Mesothelial cell of epicardium (in vitro differentiated cells): ENCODE measurements at places on chromosomes 1 and 21.

DNA sequence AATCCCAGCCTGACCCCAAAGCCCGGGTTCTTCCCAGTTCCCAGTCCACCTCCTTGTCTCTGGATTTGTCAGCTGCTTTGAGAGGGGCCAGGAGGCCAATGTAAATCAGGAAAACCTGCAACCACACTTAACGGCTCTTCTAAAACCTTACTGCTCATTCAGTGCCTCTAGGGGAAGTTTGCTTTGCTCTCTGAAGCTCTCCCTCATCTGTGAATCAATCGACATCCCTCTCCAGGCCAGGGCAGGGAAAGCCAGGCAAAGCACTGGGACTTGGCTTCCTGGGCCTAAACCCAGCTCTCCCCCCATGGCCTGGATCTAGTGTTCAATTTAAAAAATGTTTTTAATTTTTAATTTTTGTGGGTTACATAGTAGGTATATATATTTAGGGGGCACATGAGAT lies 9.3 kb downstream of the NKAIN1 start:
- no peak overlapping the region for H3K4me3 ChIP-seq
- H3K27me3 ChIP-seq: peaks cover 4% of the 10 kb centered on the region
- H3K36me3 ChIP-seq: no peaks in the 10 kb centered on the region
- DNase-seq: no peak

DNA sequence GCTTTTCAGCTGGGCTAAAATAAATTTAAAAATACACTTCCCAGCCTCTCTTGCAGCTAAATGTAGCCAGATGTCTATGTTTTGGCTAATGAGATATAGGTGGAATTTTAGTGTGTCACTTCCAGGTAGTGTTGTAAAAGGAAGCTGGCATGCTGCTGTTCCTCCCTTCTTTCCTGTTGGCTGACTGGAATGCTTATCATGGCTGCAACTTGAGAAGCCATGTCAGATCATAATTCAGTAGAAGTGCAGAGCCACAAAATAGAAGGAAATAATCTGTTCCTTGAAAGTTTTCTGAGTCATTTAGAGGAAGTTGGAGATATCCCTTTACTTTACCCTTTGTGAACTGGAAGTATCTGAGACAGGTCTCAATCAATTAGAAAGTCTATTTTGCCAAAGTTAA lies 10.9 kb upstream of the RBM15 start:
- DNase-seq: no peak
- H3K36me3 ChIP-seq: no peaks in the 10 kb centered on the region
- H3K4me3 ChIP-seq: no peak overlapping the region
- peaks cover 5% of the 10 kb centered on the region for H3K4me1 ChIP-seq
- no peak overlapping the region for H3K27ac ChIP-seq

DNA sequence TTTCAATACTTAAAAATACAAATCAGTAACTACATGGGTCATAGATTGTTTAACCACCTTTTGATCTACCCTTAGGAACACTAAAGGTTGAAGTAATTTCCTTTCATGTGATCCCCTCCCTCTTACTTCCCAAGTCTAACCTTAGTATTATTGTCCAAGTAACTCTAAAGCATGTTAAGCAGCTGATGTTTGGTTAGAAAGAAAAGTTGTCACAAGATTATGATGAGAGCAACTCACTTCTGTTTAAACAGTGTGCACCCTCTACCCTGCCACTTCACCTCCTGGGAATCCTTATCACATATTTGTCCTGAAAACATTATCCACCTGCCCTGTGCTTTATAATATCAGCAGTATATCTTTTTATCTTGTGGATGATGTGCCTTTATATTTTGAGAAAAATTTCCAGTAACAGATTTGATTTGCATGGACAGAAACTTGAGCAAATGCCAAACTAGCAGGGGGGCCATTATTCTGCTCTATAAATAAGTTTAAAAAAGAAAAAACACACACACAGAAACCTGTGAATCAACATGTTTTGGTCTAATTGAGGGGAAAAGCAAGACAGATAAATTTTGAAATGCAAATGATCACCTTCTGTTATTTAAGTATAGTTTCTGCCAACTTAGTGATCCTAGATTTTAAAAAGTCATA lies 194.3 kb downstream of the RPS6KC1 start:
- no peaks in the 10 kb centered on the region for H3K27me3 ChIP-seq
- H3K4me3 ChIP-seq: no peak overlapping the region
- peaks cover 17% of the 10 kb centered on the region for H3K36me3 ChIP-seq
- DNase-seq: no peak
- H3K27ac ChIP-seq: no peak overlapping the region

- H3K27me3 ChIP-seq: peaks cover 18% of the 10 kb centered on the region
- H3K4me1 ChIP-seq: peaks cover 35% of the 10 kb centered on the region
- H3K36me3 ChIP-seq: no peaks in the 10 kb centered on the region
- no peak overlapping the region for H3K4me3 ChIP-seq
- DNase-seq: no peak
These were observed 10.1 kb downstream of the FTCD start for GRCh38 chr21:46145159-46145839.

- peaks cover 6% of the 10 kb centered on the region for H3K4me1 ChIP-seq
- H3K27me3 ChIP-seq: no peaks in the 10 kb centered on the region
- DNase-seq: no peak
- H3K36me3 ChIP-seq: no peaks in the 10 kb centered on the region
These were observed 121.5 kb downstream of the PLD5 start for GRCh38 chr1:242402956-242403355.

GRCh38 chr1:230427094-230427876 lies 1.2 kb upstream of the PGBD5 start:
- H3K27me3 ChIP-seq: peaks cover 50% of the 10 kb centered on the region
- H3K27ac ChIP-seq: no peak overlapping the region
- H3K4me3 ChIP-seq: peak overlapping the region; percentile 52
- DNase-seq: no peak
- no peaks in the 10 kb centered on the region for H3K36me3 ChIP-seq

DNA sequence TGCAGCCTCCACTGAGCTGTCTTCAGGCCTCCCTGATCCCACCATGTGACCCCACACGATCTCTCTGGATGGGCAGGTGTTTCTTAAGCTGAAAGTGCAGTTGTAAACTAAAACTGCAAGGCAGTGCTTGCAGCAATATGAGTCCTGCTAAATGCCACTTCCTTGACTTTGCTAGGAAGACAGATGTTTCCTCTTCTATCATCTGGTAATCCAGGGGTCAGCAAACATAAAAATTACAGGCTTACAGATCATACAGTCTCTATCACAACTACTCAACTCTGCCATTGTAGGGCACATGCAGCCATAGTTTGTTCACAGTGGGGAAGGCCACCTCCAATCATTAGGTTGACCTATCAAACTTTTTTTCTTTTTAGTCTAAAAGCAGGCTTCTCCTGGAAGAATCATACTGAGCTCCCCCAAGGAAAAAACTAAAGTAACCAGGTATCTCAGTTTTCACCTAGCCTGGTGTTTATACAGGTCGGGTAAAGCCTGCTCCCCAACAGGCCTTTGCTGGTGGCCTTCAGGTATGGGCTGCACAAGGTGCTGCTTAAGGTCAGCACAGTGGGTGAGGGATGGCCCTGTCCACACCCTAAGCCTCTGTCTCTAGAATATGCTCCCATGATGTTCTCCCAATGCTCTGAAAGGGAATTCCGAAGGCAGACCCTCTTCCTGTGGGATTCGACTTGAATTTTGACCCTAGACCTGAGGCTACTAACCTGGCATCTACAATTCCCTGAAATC lies 10.8 kb downstream of the ABCA4 start:
- no peaks in the 10 kb centered on the region for H3K27me3 ChIP-seq
- peaks cover 72% of the 10 kb centered on the region for H3K4me1 ChIP-seq
- H3K27ac ChIP-seq: peak overlapping the region; percentile 19
- H3K36me3 ChIP-seq: no peaks in the 10 kb centered on the region

- peaks cover 11% of the 10 kb centered on the region for H3K4me1 ChIP-seq
- H3K4me3 ChIP-seq: no peak overlapping the region
- H3K27ac ChIP-seq: no peak overlapping the region
These were observed 1.1 kb downstream of the DENND2D start for GRCh38 chr1:111199329-111199728.

DNA sequence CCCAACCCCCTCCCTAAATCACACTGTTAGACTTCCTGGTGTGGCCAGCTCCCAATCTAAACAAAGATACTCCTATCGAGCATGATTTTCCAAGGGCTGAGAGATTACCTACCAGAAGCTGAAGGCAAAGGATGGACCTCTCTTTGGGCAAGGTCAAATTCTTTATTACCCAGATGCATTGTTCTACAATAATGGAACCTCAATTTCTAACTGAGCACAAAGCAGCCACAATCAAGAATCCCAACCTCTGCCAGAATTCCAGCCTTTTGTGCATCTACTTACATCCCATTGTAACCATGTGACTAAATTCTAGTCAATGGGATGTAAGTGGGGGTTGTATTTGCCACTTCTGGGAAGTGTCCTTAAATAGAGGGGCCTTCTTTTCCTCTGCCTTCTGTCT lies 24.9 kb upstream of the VPS26C start:
- H3K4me1 ChIP-seq: peaks cover 16% of the 10 kb centered on the region
- no peak for DNase-seq
- no peaks in the 10 kb centered on the region for H3K36me3 ChIP-seq
- H3K27ac ChIP-seq: no peak overlapping the region

GRCh38 chr1:118842452-118843201 lies 145.5 kb downstream of the TBX15 start:
- no peak for DNase-seq
- no peak overlapping the region for H3K4me3 ChIP-seq
- no peaks in the 10 kb centered on the region for H3K4me1 ChIP-seq
- H3K36me3 ChIP-seq: no peaks in the 10 kb centered on the region

GRCh38 chr21:18488252-18488651 lies 84.7 kb upstream of the TMPRSS15 start:
- no peak overlapping the region for H3K4me3 ChIP-seq
- no peaks in the 10 kb centered on the region for H3K36me3 ChIP-seq
- no peak for DNase-seq
- no peaks in the 10 kb centered on the region for H3K27me3 ChIP-seq
- H3K27ac ChIP-seq: no peak overlapping the region
- H3K4me1 ChIP-seq: peaks cover 23% of the 10 kb centered on the region

- DNase-seq: peak; percentile 95
- H3K4me3 ChIP-seq: no peak overlapping the region
- peaks cover 66% of the 10 kb centered on the region for H3K27me3 ChIP-seq
- H3K36me3 ChIP-seq: no peaks in the 10 kb centered on the region
These were observed 475 bp upstream of the NPPB start for GRCh38 chr1:11858968-11859871.

DNA sequence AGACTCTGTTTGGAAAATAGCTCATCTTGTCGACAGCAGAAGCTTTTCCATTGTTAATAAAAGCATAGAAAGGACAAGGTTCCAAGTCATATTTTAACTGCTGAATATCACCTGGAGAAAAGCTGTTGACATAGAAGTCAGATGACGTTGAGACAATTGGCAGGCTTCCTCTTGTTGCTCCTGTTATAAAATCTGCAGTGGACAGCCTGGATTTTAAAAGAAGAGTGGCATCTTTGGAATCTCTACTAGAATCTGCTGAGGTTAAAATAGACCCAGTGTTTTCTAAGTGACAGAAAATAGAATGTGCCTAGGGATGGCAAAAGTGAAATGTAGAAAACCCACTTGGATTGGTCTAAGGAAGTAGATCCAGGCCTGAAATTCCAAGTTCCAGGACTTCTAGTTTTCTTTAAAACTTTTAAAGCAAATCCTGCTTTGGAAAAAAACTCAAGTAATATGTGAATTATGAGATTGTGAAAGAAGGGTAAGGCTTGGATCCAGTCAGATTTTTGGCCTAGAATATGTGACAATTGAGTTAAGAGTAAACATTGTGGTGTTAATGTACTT lies 53.6 kb upstream of the NEXN start:
- DNase-seq: no peak
- H3K4me3 ChIP-seq: no peak overlapping the region
- peaks cover 36% of the 10 kb centered on the region for H3K4me1 ChIP-seq
- H3K27me3 ChIP-seq: no peaks in the 10 kb centered on the region

DNA sequence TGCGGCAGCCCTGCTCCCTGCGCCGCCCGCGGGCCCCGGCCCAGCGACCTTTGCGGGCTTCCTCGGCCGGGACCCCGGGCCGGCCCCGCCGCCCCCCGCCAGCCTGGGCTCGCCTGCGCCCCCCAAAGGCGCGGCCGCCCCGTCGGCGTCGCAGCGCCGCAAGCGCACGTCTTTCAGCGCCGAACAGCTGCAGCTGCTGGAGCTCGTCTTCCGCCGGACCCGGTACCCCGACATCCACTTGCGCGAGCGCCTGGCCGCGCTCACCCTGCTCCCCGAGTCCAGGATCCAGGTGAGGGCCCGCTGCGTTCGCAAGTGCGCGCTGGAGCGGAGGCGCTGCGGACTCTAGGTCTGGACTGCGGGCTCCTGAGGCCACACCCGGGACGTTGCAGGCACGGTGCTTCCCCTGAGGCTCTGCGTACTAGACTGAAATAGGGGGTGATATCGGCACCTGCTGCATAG lies 351 bp downstream of the MIXL1 start:
- peaks cover 15% of the 10 kb centered on the region for H3K4me1 ChIP-seq
- peaks cover 21% of the 10 kb centered on the region for H3K27me3 ChIP-seq
- no peak for DNase-seq
- no peak overlapping the region for H3K27ac ChIP-seq
- H3K4me3 ChIP-seq: peak overlapping the region; percentile 85

DNA sequence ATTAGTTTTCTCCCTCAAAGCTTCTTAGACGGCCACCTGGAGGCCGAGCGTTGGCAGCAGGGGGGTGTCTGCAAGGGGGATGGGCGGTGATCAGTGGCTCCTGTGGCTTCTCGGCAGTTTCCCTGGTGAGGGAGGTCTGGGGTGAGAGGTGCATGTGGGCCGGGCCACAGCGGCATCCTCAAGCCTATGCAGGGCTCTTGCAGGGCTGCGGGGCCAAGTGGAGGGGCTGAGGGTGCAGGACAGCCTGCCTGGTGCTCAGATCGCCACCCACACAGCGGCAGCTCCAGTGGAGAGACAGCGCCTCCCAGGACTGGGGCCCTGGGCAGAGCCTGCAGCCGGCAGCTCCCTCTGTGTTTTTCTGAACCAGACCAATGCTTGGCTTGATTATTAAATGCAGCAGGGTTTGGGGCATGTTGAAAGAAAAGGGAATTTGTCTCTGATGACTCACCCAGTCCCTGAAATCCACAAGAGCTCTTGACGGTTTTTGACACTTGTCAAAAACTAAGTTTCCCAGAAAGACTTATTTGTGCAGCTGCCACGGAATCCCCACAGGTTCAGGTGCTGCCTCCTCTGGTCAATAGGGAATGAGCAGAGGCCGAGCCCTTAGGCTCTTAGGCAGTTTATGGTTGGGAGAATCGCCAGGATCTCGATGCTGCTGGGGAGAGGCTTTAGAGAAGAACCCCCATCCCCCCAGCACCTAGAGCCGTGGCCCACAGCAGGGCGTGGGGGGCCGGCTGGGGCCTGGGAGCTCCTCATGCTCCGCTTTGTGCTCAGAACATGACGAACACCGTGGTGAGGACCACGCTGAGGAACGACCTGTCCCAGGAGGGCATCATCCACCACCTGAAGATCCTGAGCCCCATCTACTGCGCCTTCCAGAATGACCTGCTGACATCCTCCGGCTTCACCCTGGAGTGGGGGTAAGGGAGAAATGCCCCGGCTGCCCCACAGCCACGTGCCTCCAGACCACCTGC lies 54.7 kb downstream of the UMODL1 start:
- H3K36me3 ChIP-seq: no peaks in the 10 kb centered on the region
- no peak overlapping the region for H3K4me3 ChIP-seq
- H3K4me1 ChIP-seq: peaks cover 3% of the 10 kb centered on the region
- H3K27ac ChIP-seq: no peak overlapping the region
- no peak for DNase-seq
